NCI-H82 (cell line): ENCODE measurements at places on chromosomes 2 and 18.
A peak's percentile ranks its signal among the peaks of the same experiment; 100 is the strongest.

DNA sequence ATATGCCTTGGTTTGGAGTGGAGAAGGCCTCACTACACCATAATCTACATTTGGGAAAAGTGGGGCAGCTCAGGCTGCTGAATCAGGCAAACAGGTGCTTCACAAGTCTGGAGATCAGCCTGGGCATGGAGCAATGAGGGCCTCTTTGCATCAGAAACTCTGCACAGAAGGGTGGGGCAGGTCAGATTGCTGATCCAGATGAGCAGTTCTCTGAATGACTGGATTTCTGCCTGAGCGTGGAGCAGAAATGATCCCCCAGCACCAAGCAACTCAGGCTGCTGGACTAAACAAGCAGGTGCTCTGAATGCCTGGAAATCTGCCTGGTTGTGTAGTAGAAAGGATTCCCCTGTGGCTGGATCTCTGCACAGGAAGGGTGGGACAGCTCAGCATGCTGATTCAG is 605.3 kb upstream of the ZNF804A start:
- no peak for DNase-seq

DNA sequence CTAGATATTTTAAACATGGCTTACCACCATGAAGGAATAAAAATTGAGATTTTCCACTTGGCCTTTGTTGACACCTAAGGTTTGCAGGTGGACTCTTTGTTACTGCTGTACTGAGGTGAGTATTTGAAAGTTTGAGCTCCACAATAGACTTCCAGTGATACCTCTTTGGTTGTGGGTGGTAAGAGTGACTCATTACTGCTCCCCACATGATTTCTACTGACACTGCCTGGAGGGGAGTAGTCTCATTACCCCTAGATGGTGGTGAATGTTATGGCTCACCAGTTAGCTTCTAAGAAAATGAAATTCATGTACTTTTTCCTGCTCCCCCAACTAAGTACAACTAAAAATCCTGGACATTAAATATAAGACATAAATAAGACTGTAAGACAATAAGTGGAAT is 1183.1 kb upstream of the TMEFF2 start:
- DNase-seq = no peak

- peak; percentile 15 for DNase-seq
These were observed 164.6 kb downstream of the GULP1 start for GRCh38 chr2:188456114-188456909.

GRCh38 chr2:105779394-105779793 is 34.7 kb downstream of the NCK2 start:
- peak; percentile 79 for DNase-seq

- DNase-seq = peak; percentile 59
These were observed 18.3 kb downstream of the MAIP1 start for GRCh38 chr2:199973703-199974102.

GRCh38 chr18:1797235-1797634 is 774.1 kb downstream of the METTL4 start:
- DNase-seq = peak; percentile 26

DNA sequence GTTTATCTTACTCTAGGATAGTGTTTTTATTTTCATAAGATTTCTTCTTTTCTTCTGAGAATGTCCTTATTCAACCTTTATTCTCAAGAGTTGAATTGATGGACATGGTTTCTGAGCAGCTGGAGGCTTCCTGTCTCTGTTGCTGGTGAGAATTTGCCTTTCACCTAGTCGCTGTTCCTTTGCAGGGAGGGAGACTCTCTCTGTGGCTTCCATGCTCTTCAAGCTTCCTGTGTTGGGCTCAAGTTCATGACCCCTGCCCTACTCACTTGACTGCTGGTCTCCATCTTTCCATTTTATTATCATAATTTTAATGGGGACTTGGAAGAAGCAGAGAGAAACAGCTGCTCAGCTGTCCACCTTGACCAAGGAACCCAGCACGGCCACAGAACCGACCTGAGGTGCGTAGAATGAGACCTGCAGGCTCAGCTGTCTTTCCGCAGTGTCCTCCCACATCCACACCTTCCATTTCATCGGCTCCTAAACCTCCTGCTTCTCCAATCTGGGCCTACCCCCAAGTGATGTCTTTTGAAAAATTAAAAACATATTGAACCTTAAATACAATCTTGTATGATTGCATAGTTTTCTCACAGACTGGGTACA is 24.2 kb downstream of the TMEM18 start:
- no peak for DNase-seq

- no peak for DNase-seq
These were observed 112.9 kb downstream of the CSRNP3 start for GRCh38 chr2:165582409-165582808.

DNA sequence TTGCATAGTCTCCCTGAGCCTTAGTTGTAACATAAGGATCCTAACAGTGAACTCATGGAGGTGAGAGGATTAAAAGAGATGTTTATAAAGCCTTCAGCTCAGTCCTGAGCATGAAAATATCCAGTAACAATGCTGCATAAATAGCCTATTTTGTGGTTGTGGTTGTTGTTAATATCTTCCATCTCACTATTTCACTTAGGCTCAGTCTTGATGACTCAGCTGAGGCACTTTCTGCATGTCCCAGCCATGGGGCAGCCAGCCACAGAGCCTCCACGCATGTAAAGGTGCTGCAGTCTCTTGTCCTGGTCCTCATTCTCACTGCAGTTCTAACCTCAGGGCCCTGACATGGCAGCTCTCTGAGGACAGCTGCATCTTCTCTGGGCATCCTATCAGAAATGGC is 218.8 kb upstream of the PKDCC start:
- no peak for DNase-seq

GRCh38 chr18:60812921-60813320 is 440.3 kb upstream of the MC4R start:
- no peak for DNase-seq

DNA sequence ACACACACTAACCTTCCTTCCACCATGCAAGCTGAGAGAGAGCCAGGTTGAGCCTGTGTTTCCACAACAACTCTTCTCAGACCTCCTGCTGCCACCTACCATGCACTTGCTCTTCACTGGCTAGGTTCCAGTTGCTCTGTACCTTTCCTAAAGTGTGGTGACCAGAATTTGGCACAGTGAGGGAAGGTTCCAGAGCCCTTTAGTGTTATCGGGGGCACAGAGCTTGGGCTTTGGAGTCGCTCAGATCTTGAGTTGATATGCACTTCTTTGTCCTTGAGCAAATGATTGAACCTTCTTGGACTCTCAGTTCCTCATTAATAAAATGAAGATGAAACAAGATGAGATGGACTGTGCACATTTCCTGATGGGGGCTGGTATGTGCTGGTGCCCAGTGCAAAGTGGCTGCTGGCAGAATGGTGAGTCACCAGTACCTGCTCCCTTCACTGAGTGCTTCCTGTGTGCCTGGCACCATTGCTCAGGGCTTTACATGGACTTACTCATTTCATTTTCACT is 47.1 kb downstream of the NEDD4L start:
- no peak for DNase-seq

DNA sequence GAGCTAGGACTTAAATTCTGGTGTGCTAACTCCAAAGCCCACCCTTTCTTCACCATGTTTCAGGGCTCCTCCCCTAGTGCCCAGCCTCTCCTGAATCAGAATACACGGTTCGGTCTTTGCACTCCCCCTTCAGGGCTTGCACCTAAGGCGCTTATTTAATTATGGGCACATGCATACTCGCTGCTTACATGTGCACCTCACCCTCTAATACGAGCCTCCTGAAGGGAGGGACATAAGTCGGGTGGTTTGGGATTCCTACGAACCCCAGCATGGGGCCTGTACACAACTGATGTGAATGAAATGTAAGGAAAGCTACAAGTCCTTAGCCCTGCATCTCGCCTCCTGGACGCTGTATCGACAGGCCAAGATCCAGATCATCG is 435 bp downstream of the IFT172 start:
- DNase-seq = peak; percentile 87

- DNase-seq = peak; percentile 21
These were observed 23.9 kb upstream of the BOD1L2 start for GRCh38 chr18:57122936-57123510.

DNA sequence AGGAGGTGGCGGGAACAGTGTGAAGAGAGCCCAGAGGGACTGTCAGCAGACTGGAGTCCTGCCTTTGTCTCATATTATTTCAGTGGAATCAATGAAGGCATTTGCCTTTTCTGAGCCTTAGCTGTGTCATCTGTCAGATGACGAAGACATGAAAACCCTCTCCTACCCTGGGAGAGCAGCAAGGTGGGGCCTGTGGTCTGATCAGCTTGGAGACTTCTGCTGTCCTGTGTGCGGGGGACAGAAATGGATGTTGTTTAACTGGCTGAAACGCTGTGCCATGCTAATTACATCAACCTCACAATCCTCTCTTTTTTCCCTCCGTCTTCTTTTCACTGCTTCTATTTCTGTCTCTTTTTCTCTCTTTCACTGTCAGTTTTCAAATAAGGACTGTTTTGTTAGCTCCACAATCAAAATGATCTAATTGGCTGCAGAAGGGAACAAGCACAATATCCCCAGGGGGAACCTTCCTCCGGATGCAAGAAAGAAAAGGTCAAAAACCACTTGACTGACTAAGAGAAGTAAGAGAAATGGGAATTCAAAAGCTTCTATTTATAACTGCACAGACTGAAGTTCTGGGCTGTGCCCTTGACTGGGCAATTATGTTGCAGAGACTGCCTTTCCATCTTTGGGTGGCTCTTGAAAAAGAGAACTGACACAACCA is 340.1 kb downstream of the CLIP4 start:
- no peak for DNase-seq

DNA sequence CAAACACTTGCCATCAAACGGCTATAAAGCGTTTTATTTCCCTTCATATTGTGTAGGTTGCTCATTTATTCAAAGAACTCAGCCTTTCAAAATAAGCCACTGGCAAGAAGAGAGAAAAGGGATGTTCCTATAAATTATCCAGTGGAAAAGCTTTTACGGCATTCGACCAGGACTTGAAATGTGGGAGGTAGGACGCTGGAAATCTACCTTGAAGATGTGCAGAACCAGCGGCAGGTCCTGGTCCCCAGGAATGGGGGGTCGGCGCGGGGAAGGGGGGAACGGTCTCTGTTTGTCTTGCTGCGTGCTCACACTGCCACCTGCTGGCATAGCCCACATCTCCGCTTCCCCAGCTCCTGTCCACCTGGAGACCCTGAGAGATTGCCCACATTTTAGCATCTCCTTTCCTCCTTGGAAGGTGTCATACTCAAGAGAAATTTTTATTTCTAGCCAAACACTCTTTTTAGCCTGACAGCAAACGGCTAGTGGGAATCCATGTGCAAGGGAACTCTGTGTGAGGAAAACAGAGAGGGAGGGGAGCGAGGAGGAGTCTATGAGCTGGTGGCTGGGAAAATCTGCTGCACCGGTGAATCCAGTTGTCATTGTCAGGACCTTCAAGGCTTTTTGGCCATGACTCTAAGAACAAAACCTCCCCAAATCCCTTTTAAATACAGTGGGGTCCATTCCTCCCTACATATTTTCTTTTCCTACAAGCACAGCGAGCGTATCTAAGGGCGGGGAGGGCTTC is 349.0 kb upstream of the PKDCC start:
- DNase-seq = peak; percentile 70

DNA sequence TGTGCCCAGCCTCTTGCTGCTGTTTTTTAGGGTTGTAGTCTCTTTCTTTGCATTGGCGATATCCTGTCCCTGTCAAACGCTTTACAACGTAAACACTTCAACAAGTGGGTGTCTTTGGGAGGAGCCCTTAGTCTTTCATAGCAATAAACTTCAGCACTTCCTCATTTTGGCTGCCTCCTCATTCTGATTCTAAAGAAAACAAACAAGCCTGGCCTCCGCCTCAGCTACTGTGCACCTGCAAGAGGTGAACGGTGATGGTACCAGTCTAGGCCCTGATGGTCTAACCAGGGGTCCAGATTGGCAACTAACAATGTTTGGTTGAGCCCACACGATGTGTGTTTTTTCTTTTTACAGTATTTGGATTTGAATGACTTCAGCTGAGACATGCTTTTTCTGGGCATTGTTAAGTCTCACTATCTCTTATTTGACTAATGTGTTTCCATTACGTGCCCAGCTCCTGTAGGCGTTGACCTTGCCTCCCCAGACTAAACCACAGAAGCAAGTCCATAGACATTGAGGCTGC is 53.2 kb upstream of the CUL3 start:
- DNase-seq = no peak

- peak; percentile 46 for DNase-seq
These were observed 92.9 kb upstream of the CSRNP3 start for GRCh38 chr2:165376571-165376975.

DNA sequence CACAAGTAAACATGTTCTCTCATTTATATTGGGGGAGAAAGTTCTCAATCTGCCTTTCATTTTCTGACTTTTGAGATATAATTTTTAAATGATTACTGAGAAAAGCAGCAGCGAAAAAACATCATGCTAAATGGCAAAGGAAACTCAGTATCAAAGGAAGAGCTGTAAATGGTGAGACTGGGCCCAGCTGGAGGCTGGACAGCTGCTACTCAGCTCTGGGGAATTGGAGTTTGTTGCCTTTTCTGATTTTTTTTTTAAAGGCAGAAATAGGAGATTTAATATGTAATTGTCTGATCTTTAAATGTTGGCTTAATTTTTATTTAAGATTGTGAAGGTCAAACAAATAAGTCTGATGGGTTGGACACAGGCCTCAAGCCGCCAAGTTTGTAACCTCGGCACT is 137.1 kb upstream of the TACR1 start:
- DNase-seq = no peak

DNA sequence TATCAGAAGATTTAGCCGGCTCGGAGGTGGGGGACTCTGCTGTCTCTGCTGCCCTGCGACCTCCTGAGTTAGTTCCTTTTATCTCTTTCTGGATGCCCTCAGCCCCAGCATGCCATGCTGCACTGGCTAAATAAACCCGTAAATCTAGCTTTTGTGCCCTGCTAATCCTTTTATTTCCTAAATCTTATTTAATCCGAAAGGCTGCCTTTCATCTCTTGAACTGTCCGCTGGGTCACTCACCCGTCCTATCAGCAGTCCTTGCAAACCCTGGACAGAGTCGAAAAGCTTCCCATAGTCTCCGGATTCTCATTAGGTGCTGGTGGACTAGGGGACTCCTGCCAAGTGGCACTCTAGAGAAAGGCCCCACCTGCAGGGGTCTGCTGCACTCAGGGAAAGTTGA is 122.0 kb upstream of the APCDD1 start:
- peak; percentile 67 for DNase-seq

DNA sequence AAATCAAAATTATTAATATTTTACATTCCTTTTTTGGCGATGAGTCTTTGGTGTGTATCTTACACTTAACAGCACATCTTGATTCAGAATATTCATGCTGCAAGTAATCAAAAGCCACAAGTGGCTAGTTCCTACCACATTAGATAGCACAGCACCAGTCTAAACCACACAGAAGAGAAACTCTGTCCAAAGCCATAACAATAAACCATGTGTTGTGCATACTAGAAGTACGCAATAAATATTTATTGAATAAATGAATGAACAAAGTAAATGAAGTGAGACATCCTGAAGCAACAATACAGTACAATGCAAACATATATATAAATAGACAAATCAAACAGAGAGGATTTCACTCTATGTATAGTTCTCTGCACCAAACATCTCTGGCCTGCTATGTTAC is 287.3 kb downstream of the EXOC6B start:
- no peak for DNase-seq

- DNase-seq = no peak
These were observed 1395.8 kb downstream of the LRP1B start for GRCh38 chr2:140734992-140735391.

- no peak for DNase-seq
These were observed 182.6 kb downstream of the PLCL1 start for GRCh38 chr2:197986977-197987376.
